ENCODE measurements at places on chromosomes 4 and X.

DNA sequence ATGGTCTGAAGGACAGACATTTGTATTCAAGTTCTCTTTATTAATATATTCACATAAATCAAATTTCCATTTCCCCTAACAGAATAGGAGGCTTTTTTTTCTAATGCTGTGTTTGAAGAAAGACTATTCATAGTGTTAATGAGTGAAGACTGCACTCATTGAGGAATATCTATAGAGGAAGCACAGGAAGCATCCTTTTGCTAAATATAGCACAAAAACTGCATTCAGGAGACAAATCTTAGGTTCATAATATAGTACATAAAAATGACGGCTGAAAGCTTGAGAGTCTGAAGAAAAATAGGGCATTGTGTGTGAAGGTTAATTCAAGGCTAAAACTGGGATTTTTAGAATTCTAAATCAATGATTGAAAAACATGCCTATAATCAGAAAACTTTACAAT, 50.4 kb upstream of the ANKRD50 start:
- no peak for DNase-seq

- no peak for DNase-seq
Observed at GRCh38 chrX:24026432-24026831, 554 bp downstream of the KLHL15 start.

DNA sequence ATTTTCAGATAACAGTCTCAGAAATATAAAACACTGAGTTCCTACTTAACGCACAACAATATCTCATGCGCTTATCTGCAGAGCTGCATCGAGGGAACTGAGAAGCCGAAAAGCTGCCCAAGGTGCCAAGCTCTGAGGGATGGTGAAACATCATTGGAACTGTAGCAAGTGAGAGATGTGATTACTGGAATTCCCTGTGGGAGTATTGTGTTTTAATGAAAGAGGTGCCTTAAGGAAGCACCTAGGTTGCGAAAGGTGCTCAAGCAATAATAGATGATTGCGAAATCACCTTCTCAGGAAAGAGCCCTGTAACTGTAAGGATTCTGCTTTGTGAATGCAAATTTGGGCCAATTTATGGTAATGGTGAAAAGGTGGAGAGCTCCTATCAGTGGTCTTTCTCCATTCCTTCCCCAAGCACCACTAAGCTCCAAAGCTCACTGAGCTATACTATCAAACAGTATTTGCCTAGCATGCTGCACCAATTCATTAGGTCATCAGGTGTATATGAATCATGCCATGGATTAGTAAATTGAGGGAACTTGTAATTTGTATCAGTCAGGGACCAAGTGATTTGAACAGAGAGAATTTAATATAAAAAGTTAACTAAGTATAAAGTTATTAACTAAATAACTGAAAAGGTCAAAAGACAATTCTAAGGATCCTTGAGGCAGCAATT, 59.0 kb upstream of the ATP8A1 start:
- DNase-seq: no peak

DNA sequence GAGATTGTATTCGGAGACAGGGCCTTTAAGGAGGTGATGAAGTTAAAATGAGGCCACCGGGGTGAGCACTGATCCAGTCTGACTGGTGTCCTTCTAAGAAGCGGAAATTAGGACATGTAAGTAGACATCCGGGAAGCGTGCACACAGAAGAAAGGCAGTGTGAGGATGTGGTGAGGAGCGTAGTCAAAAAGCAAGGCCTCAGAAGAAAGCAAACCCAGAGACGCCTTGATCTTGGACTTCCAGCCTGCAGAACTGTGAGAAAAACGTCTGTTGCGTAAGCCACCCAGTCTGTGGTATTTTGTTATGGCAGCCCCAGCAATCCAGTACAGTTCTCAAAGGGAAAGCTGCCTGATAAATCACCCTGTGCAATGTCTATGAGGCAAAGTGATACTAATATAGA, 153.5 kb downstream of the KCNIP4 start:
- no peak for DNase-seq

- DNase-seq: no peak
Observed at GRCh38 chr4:62490635-62491034, 1290.5 kb downstream of the ADGRL3 start.

DNA sequence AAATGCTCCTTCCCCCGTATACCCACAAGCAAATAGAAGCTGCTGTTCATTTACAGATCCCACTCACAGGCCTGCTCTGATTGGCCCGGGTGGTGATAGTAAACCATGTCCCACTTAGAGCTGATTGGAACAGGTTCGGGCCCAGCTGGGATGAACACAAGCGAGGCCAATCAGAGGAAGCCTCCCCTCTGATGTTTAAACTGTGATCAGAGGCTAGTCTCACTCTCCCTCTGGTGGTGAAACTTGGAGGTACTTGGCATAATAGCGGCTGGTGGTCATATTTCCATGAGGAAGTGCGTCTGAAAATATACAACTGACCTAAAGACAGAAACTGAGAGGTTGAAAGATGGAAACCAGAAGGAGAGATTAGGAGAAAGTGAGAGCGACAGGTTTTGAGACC, 51.5 kb upstream of the TRPC3 start:
- no peak for DNase-seq

DNA sequence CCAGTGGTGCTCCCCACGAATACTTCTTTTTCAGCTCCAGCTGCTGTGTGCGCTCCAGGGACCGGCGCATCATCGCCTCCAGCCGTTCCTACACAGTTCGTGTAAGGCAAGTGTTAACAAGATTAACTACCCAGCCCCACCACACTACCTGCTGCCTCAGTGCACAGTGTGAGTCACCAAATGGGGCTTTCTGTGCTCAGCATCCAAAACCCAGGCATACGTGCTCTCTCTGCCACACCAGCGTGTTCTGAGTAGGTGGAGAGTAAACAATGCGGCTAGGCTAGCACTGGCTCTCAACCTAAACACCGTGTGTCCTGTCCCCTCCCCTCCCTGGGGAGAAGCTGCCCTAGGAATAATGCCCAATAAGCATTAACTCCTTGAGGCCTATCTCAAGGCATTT, 60.0 kb downstream of the MAP7D2 start:
- no peak for DNase-seq

- no peak for DNase-seq
Observed at GRCh38 chr4:181581983-181582382, 661.2 kb upstream of the TENM3 start.

DNA sequence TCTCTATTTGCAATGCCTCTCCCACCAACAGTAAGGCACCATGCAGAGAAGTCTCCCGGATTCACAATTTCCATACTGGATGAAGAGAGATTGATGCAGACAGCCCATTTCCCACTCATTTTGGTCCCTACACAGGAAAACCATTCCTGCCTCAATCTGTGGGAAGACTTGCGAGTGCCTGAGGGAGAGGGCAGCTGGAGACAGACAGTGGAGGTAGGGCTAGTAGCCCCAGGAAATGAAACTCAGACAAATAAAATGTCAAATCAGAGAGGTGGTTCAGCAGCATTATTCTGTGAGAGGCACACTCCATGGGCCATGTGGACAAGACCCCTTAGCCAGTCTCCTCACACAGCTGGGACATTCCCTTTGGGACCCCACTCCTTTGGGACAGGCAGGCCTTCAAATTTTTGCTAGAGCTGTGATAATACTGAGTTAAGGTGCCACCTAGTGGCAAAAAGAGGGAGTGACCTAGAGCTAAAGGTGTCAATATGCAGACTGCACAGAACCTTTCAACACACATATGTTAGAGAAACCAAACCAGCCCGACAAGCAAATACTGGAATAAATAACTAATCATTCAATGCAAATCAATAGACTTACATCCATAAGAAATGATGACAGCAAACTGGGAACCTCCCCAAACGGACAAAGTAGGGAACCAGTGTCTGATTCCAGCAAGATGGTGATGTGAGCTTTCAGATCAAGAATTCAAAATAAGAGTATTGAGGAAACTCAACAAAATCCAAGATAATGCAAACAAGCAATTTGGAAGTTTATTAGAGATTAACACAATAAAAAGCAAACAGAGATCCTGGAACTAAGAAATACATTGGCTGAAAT, 1865.3 kb upstream of the AGA start:
- DNase-seq: no peak

DNA sequence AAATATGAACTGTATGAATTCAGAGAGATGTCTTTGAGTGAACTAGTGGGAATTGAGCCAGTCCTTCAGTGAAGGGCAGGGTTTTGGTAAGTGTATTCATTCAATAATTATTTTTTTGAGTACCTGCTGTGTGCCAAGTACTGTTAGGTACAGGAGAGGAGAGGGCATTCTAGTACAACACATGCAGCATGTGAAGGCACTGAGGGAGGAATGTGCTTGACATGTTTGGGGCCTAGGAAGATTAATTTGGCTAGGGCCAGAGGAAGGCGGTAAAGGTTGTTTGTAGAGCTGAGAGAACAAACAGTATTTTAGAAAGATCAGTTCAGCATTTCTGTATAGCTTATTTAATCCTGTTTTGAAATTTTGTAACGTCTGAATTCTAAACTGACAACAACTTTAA, 27.8 kb downstream of the APOOL start:
- no peak for DNase-seq

DNA sequence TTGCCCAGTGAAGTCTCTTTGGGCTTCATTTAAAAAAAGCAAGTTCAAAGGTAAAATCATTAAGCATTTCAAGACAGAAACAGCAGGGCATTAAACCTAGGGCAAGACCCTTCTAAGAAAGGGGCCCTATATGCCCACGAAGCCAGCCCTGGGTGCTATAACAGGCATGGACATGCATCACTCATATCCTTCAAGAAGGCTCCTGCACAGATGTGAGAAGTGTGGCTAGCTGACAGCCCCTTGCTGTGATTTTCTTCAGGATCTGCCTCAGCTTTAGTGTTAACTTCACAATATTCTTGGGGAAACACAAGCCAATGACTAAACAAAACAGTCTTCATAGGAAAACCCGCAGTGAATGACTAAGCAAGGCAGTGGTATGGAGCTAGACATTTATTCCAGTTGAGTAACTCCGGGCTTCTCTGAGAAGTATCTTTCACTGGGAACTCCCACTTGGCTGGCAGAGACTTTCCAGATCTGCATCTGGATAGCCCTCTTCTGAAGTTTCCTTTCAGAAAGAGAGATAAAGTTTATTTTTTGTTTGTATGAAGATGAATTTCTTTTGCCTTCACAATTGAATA, 11.9 kb upstream of the MAOA start:
- DNase-seq: no peak

- peak; percentile 45 for DNase-seq
Observed at GRCh38 chr4:69727926-69728325, 32.5 kb downstream of the SULT1B1 start.

GRCh38 chrX:19086102-19086772, 36.0 kb downstream of the ADGRG2 start:
- DNase-seq: no peak

GRCh38 chr4:157363360-157363759, 142.8 kb downstream of the GRIA2 start:
- DNase-seq: no peak

- DNase-seq: no peak
Observed at GRCh38 chr4:67674098-67674497, 26.9 kb downstream of the UBA6 start.

- DNase-seq: no peak
Observed at GRCh38 chr4:74624351-74625151, 169.8 kb downstream of the BTC start.

DNA sequence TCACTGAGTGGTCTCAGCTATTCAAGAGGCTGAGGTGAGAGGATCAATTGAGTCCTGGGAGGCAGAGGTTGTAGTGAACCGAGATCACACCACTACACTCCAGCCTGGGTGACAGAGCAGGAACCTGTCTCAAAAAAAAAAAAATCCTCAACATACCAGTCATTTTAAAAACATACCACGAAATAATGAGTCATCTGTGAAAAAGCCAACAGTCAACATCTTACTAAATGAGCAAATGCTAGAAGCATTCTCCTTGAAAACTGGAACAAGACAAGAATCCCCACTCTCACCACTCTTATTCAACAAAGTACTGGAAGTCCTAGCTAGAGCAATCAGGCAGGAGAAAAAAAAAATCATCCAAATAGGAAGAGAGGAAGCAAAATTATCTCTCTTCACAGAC, 104.0 kb upstream of the ARHGEF9 start:
- DNase-seq: no peak

DNA sequence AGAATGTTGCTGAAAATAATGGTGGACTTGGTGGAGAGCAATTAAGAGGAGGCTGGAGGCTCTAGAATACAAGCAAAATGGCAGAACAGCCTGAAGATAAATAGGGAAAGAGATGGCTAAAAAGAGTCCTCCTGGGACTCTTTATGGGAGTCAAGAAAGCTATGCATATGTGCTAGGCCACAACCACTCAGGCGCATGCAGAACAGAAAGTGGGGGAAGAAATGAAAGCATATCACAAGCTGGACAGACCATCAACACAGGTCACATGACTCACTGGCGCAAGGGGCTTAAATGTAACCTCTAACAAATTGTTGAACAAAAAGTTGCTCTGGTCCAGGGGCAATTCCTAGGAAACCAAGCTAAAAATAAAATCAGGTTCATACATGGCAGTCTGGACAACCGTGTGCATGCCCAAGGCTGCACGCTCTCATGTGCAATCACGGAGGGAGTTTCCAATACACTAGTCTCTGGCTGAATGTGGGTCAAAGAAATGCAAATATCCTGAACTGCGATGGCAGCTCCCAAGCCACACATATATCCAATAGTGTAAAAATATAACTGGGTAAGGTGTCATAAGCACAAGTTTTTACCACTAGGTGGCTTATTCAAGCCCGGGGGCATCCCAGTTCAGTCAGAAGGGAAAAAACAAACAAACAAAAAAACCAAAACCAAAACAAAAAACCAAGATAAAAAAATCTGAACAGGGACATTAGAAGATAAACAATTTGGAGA, 45.4 kb downstream of the ZNF711 start:
- no peak for DNase-seq

DNA sequence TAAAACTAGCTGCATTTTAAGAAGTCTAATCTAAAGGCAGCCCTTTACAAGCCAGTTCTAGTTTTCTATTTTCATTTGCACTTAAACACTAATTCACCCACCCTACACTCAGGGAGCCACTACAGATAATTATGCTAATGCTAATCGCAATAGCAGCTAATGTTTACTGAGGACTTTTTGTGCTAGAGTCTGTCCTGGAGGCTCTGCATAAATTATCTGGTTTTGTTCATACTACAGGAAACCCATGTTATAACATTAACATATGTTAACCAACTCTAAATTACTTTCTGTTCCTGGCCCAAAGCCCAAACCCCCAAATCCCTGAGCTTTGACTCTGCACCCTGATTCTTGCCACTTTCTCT, 480 bp upstream of the RADX start:
- no peak for DNase-seq

GRCh38 chr4:76488455-76488854, 53.4 kb downstream of the SHROOM3 start:
- no peak for DNase-seq

DNA sequence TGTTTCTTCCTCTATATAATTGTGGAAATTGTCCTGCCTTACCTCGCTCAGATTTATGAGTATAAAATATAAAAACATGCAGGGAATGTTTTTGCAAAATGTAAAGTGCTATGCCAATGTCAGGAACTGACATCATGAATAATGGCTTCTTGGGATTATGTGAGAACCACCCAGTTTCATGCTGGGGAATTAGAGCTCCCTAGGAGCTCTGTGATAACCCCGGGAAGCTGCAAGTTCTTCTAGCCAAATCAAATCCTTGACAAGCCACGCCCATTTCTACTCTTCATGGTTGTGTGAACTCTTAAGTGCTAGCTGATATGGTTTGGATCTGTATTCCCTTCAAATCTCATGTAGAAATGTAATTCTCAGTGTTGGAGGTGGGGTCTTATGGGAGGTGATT, 85.9 kb upstream of the PAK3 start:
- no peak for DNase-seq

Measured in SK-N-MC (cell line).